K562 (cell line): ENCODE measurements at places on chromosomes 5 and 9. TPM values are rescaled to one million over a fixed set of nuclear protein-coding genes. Genes with fewer than 3 reads are reported as not detected.

ZFP2 gene
- total RNA-seq: not detected in 2 replicates

DNA sequence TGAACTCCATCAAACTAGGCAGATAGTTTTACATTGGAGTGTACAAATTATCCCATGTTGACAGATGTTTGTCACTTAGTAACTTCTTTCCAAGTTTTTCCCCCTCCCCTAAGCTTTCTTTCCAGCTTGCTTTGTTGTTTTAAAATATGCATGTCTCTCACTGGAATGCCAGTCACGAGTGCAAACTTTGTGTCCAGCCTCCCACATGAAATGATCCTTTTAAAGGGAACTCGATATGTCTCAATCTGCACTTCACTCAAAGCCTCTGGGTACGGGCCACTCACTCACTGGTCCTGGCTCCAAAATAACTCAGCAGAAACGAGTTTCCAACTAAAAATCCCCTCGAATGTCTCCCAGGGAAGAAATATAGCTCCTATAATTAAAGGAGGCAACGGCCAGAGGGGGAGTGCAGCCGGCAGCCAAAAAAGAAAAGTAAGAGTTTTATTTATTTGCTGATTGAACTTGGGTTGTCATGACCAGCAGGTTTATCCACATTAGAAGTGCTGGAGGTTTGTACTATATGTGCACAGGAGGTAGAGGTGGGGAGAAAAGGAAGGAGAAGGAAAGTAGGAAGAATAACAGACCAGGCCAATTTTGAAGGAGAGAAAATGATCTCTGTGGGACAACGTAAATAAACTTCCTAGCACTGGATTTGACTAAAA is 17.5 kb downstream of the NR2F1 start:
- peaks cover 28% of the 10 kb centered on the region for H3K27me3 ChIP-seq
- no peak for DNase-seq
- no peak overlapping the region for H3K4me3 ChIP-seq
- no peaks in the 10 kb centered on the region for H3K36me3 ChIP-seq
- peaks cover 2% of the 10 kb centered on the region; the same call in 1 of the 2 replicates for H3K4me1 ChIP-seq

DNA sequence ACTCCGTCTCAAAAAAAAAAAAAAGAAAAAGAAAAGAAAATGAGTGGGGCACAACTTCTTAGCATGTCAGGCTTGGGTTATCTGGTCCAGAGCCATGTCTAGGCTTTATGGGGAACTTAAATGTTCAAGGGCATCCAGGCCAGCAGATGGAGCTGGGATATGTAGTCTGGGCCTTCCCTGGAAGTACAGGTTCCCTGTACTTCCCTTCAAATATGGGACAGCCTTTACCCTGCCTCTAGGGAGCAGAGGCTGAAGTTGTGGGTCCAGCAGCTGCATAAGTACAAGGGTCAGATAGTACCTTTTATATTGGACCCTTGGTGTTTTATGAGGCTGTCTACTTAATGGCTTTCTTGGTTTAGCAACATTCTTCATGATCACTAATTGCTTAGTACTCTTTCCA is 42.1 kb downstream of the FAF2 start:
- peaks cover 87% of the 10 kb centered on the region for H3K36me3 ChIP-seq
- no peak for DNase-seq
- no peaks in the 10 kb centered on the region for H3K4me1 ChIP-seq
- no peaks in the 10 kb centered on the region for H3K27me3 ChIP-seq

GRCh38 chr9:32251539-32251938 is 132.9 kb upstream of the ACO1 start:
- H3K4me1 ChIP-seq: no peaks in the 10 kb centered on the region
- H3K27me3 ChIP-seq: no peaks in the 10 kb centered on the region
- no peak overlapping the region for H3K27ac ChIP-seq

UBLCP1 gene
- 21.6 and 22.1 TPM in 2 replicates for total RNA-seq

RXRA gene
- total RNA-seq: 21.4 and 23.6 TPM in 2 replicates

DNA sequence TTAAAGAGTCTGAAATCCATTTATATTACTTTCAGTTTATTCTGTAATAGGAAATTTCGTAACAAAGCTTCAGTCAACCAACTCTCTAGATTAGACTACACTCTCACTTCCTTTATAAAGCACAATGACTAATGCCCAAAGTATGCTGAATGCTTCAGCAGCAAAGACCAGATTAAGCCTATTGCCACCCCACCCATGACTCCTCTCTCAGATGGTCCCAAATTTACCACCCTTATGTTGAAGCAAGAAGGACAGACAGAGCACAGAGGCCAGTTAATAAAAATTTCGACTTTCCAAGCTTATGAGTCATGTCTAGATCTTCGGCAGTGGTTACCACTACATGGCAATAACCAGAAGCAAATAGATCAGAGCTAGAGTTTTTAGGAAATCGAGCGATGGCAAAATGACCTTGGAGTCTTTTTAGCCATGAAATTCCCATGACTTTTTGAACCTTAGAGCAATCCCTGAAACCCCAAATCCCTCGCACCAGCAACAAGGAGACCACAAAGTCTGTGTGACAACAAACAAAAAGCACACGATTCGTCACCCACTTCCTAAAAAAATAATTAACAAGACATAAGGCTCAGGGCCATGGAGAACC is 287.8 kb upstream of the RASA1 start:
- no peak for DNase-seq
- H3K36me3 ChIP-seq: no peaks in the 10 kb centered on the region
- H3K4me3 ChIP-seq: no peak overlapping the region
- no peaks in the 10 kb centered on the region for H3K27me3 ChIP-seq

IFNB1 gene
- not detected in 2 replicates for total RNA-seq

MBLAC2 gene
- total RNA-seq: 10.3 and 10.6 TPM in 2 replicates
